ENCODE measurements at places on chromosomes 13 and 19.

- no peak for DNase-seq
Measured at GRCh38 chr13:33213797-33214196, 71.8 kb downstream of the STARD13 start.

DNA sequence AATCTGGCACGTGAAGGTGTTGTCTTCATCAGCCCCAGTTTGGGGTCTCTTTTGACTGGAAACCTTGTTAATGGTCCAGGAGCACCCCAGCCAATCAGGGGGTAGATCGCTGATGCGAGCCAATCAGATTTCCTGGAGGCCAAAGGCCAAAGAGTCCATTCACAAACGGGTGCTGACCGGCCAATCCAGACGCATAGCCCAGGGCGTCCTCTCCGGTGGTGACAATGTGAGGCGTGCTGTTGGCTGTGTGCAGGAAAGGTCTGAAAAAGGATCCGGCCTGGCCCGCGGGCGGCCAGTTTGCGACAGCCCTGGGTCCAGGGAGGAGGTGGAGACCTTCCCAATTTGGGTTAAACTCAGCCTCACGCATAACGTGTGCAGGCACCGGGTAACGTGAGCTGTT is 3.1 kb downstream of the MAST3 start:
- DNase-seq, result no peak

- no peak for DNase-seq
Measured at GRCh38 chr13:46267166-46267565, 55.4 kb downstream of the LRRC63 start.

DNA sequence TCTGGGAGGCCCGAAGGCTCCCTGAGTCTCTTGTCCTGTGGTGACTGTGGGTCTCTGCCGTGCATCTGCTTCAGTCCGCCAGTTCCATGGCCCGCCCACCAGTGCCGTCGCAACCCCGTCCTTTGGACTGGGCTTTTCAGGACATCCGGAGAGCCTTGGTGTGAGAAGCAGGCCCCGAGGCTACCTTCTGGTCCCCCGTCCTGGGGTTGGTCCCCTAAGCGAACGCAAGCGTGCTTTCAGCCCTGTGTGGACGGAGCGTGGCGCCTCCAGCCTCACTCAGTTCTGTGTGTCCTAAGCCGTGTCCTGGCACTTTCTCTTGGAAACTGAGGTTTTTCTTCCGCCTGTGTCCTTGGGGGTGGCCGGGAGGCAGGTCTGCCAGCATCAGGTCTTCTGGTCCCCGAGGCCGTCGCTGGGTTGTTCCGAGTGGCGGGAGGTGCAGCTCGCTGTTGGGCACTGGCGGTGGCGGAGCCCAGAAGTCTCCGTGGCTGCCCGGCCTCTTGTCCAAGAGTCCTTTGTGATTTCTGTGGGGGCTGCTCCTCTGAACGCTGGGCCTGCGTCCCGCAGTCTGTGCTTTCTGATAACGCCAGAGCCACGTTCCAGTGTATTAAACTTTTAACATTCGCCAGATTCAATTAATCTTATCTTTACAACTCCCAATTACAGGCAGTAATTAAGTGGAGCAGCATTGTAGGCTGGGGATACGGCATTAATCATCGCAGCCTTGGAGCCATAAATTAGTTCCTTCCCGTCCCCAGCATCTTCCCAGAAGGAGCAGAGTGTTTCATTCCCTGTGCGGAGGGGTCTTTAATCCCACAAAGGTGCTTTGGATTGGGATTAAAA is 99.5 kb downstream of the KDM4B start:
- DNase-seq, result no peak

GRCh38 chr13:106958621-106959048 is 390.7 kb upstream of the ARGLU1 start:
- no peak for DNase-seq

DNA sequence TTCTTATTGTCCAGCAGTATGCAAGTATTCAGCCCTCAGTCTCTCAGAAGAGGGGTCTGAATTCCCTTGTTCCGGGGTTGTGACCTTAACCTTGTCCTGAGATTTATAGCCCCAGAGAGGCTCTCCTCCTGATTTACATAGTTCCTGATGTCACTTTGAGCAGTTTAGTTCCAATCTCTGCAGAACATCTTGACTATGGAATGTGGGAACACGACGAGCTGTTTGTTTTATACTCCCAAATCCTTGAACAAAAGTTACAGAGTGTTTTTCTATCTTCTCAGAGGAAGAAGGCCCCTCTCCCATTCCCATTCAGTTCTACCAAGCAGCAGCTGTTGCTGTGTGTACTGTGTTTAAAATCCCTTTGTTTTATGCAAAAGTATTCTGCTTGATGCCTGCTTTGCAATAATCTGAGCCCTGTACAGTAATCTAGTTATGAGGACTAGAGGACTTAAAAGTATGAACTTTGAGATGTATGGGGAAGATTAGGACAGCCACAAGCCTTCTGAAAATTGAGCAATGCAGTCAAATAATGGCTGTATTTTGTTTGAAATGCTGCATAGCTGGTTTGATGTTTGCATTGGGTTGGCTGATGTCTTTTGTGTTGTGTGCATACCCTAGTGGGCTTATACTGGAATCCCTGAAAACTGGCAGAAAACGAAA is 74.7 kb downstream of the KL start:
- DNase-seq, result no peak

- no peak for DNase-seq
Measured at GRCh38 chr19:1567848-1568227, 287 bp downstream of the MEX3D start.

DNA sequence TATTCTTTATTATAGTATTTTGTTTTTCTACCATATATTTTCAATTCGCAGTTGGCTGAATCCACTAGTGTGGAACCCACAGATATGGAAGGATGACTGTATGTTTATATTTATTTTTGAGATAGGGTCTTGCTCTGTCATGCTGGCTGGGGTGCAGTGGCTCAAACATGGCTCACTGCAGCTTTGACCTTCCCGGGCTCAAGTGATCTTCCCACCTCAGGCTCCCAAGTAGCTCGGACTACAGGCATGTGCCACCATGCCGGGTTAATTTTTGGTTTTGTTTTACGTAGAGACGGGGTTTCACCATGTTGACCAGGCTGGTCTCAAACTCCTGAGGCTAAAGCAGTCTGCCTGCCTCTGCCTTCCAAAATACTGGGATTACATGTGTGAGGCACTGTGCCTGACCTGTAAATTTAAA is 9.6 kb downstream of the SLC35E1 start:
- no peak for DNase-seq

DNA sequence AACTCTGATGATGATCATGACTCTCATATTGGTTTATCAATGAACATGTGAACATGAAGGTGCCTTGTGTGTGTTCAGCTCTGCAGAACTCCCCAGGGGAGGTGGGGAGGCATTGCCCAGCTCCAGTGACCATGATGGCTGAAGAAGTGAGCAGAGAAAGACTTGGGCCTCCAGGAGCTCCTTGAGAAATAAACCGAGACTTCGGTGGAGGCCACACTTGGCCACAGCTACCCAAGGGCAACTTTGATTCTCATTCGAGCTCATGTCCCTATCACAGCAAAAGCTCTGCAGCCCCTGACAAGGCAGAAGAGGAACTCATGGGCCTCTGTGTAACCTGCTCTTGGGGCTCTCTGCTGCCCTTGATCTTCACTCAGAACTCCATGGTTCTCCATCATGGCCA is 44.1 kb upstream of the ZNF536 start:
- DNase-seq, result no peak

DNA sequence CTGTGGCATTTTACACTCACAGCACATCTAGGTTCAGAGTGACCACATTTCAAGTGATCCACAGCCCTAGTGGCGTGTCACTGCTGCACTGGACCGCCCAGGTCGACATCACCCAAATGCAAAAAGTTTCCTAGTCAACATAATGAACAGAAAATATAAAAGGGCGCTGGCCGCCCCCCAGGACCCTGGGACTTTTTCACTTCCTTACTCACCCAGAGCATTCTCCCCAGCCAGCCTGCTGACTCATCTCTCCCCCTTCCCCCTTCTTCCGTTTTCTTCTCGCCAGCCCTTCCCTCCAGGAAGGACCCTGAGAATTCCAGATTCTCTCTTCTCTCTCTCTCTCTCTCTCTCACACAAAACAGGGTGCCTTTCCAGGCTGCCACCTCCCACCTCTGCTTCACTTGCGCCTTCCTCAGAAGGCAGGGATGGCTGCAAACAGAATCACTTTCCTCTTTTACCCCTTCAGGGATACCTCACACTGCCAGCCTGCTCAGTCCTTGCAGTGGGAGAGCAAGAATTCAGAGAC is 21.0 kb upstream of the GRWD1 start:
- no peak for DNase-seq

DNA sequence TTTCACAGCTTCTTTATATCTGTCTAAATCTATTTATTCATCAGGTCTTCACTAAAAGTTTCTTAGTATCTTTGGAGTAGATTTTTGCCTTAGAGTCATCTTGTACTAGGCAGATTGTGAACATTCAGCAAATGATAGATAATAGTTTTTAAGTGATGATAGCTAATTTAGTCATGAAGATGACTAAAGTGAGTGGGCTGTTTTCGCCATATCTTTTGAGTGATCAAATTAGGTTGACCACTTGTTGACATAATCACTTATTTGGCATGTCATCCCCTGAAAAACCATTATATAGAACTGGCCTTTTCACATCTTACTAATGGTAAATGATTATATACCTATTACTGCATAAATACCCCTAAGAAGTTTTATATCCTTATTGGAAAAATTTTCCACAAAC is 999.2 kb downstream of the PCDH17 start:
- no peak for DNase-seq

DNA sequence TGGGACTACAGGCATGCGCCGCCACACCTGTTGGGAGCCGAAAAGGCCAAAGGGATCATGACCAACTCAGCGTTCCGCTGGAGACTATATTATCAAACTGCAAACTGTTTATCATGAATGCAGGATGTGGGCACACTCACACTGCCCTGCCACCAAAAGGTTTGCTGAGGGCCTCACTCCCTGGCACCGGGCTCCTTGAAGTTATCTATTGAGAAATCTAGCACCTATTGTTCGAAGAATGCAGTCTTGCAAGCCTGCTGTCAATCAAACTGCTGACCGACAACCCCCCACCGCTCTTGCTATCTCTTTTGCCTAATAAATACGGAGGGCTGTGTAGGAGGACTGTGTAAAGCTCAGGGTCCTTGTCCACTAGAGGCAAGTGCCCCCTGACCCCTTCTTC is 5.2 kb upstream of the ZNF836 start:
- no peak for DNase-seq

DNA sequence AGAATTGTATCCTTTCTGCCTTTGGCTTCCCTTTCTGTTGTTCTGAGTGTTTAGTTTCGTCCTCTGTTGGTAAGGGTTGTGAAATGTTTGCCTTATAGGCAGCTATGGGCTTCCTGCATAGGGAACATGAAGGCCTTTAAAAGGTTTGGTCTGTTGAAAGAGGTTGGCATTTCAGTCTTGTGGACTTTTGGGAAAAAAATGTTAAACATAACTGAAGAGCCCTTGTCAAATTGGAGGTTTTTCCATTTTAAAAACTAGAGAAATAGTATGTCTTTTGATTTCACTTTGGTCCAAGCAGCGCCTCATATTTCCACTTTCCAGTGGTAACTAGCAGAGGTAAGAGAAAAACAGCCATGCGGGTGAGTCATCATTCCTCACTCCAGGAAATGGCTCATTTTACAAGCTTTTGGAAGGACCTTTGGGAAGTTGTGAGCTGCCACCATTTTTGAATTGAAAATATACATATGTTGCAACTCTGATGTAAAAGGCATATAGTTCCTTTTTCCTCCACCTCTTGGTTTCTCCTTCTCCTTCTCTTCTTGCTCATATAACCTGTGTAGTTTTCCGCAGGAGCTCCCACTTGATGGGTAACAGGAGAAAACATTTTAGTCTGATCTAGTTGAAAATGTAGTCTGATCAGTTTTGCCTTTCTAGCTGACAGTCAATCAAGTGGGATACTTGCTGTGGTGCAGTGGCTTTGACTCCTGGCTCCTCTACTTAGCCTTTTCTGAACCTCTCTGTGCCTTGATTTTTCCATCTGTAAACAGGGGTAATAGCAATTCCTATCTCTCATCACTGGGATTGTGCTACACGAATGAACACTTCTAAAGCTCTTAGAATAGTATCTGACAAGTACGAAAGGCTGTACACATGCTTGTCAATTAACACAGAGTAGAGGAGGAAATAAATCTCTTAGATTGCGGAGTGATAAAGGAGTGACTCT is 23.0 kb downstream of the GPC6 start:
- no peak for DNase-seq

- no peak for DNase-seq
Measured at GRCh38 chr13:79593641-79594275, 112.8 kb downstream of the NDFIP2 start.

DNA sequence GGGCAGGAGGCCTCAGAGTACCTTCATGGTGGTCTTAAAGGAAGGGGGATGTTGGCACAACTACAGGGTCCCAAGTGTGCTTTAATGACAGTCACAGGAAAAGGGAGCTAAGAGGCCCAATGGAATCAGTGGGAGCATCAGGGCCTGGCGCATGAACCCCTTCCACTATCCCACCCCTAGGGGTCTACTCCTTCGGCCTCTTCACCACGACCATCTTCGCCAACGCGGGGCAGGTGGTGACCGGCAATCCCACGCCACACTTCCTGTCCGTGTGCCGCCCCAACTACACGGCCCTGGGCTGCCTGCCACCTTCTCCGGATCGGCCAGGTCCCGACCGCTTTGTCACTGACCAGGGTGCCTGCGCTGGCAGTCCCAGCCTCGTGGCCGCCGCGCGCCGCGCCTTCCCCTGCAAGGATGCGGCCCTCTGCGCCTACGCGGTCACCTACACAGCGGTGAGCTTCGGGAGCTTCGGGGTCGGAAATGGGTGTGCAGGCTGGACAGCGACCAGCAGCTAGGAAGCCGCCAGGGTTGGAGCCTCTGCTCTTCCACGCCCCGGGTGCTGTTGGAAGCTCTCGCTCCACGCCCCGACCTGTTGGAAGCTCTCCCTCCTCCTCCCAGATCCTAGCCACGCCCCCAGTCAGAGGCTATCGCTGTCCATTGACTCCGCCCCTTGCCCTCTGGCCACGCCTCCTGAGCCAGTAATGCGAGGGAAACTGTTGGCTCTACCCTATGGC is 6.0 kb downstream of the PLPPR2 start:
- DNase-seq, result no peak

DNA sequence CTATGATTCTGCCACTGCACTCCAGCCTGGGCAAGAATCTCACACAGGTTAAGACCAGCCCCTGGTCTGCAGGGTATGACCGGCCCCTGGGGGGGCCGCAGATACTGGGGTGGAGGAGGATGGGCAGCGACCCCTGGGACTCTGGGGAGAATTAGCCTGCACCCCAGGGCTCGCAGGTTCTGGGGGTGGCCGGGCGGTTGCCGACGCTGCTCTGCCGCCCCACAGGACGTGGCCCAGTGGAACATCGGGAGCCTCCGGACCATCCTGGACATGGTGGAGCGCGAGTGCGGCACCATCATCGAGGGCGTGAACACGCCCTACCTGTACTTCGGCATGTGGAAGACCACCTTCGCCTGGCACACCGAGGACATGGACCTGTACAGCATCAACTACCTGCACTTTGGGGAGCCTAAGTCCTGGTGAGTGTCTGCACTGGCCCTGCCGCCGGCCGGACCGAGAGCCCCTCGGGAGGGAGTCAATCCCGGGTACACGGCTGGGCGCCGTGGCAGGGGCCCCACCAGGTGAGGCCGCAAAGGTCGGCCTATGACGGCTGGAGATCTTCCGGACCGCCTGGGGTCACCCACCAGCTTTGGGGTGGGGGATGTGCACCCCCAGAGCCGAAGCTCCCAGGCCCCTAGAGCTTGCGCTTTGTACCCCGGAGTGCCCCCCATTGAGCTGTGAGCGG is 78.5 kb downstream of the KDM4B start:
- no peak for DNase-seq

- no peak for DNase-seq
Measured at GRCh38 chr13:111789420-111789819, 277.5 kb upstream of the SOX1 start.
